ENCODE measurements at places on chromosomes 3 and 15.

GRCh38 chr15:98844261-98844660 is 163.3 kb downstream of the PGPEP1L start:
- no peak for DNase-seq

- DNase-seq = no peak
Measured at GRCh38 chr15:51864408-51865056, 35.1 kb downstream of the TMOD3 start.

DNA sequence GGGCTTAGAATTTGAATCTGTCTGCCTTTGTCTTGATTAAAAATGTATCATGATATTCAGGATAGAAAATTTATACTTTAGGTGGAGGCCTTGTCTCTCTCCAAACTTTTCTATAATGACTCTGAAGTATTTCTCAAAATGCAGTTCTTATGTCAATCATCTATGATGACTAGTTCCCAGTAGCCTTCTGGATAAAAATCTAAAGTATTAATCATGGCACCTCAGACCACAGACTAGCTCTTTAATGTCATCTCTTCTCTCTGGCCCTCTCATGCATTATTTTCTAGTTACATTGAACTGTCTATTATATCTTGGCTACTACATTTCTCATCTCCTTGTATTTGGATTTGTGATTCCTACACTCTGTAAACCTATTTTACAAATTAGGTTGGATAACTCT is 96.9 kb downstream of the ZPLD1 start:
- DNase-seq = no peak

- no peak for DNase-seq
Measured at GRCh38 chr15:59247364-59247763, 40.7 kb downstream of the LDHAL6B start.

- peak; percentile 49 for DNase-seq
Measured at GRCh38 chr3:134904776-134905646, 110.0 kb downstream of the EPHB1 start.

- no peak for DNase-seq
Measured at GRCh38 chr3:145017959-145018358, 1046.3 kb downstream of the DIPK2A start.

DNA sequence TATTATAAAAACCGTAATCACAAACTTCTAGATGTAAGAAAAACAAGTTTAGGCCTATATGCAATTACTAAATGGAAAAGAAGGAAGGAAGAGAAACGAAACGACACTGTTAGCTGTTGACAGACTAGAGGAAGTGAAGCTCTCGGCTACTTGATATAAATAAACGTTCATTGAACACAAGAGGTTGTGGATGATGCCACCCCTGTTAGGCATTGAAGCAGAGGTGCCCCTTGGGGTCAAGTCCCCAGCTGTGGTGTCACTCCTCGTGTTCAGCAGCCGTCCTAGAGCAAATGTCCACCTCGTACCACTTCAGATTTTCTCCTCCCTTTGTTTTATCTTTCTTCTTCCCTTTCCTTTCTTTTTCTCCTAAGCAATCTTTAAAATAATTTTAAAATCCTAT is 146.5 kb upstream of the UBE2E1 start:
- no peak for DNase-seq

DNA sequence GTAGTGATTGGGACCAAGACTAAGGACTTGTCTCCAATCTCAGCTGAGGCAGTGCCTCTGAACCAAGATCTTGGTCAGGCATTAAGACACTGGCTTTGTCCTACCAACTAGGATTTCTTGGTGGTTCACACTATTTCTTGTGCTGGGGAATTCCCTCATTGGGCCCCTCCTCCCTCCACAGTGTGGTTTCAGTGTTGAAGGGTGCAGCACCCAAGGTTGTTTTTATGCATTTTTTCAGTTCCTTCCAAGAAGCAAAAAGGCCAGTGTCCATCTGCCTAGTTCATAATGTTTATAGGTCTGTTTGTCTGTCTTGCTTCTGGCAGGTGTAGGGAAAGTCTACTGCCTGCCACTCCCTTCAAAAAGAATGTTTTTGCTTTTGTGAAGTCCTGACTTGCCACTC is 10.6 kb upstream of the ITPKA start:
- no peak for DNase-seq

DNA sequence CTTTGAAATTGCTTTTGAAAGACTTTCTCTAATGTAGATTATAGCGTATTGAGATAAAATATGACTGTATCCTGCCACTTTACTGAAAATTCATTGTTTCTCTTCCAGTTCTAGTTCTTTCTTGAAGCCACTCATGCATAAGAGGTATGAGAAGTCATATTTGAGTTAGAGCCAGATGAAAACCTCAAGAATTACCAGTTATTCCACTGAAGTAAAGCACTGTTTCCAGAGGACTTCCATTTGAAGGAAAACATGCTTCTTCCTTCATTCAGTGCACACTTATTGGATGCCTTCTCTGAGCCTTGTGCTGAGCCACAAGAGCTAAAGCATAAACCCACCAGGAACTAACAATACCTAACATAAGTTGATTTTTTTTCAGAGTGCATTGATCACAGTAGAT is 513.4 kb downstream of the ZNF385D start:
- DNase-seq = no peak

DNA sequence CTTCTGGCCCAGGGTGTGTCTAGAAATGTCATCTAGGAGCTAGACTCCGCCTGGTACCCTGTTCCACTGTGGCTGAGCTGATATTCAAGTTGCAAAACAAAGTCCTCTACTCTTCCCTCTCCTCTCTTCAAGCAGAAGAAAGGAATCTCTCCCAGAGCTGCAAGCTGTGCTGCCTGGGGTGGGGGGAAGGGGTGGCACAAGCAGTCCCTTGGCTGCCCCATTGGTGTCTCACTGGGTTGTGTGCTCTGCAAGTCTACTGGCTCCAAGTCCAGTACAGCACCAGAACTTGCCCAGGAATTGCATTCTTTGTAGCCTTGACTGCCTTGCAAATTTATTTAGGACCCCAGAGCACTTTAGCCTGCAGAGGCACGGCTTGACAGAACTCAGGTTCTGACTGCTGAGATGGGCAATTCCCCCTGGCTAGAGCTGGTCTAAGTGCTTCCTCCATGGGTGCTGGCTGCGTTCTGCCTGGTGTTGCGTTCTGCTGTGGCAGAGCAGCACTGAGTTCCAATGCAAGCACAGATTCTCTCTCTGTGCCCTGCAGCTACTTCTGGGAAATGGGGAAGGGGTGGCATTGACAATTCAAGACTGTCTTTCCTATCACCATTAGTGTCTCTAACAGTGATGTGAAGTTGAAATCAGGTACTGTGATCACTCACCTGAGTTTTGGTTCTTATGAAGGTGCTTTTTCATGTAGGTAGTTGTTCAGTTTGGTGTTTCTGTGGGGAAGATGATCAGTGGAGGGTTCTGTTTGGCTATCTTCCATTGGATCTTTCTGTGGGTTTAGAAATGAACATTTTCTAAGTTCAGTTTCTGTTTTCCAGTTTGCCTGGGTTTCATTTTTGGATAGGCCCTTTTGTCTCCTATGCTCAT is 39.5 kb downstream of the OXSR1 start:
- DNase-seq = no peak

All from cardiac septum (tissue), 1 donor.